Hematopoietic multipotent progenitor cell treated with erythropoietin and hydrocortisone succinate and interleukin-3 and kit ligand, for 17 days (in vitro differentiated cells): ENCODE measurements at places on chromosomes 5 and 9.

DNA sequence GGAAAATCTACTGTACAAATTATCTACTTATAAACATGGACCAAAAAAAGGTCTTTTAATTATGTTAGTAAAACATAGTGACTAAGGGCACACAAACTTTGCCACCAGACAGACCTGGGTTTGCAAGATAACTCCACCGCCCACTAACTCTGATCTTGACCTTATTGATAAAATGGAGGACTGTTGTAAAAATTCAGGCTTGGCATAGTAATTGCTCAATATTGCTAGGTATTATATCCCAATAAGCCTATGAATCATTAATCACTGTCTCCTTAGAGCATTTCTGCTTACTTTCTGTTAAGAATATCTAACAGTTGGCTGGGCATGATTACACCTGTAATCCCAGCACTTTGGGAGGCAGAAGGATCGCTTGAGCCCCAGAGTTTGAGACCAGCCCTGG lies 3.8 kb downstream of the C9orf40 start:
- peak; percentile 78 for DNase-seq

DNA sequence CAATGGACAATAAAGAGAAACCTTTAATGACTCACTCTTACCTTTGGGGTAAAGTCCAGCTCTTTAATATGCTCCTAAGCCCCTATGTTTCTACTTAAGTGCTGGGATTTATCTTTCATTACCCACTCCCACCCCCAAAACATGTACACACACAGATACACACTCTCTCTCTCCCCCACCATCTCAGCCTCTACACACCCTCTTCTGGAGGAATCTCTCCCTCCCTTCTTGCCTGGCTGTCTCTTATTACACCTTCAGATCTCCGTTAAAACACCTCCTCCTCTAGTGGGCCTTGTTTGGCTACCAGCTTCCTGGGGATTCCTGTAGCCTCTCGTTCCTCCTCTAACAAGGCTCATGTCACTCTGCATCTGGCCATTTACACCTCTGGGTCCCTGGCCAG lies 6.9 kb downstream of the GPRIN1 start:
- DNase-seq, result no peak

DNA sequence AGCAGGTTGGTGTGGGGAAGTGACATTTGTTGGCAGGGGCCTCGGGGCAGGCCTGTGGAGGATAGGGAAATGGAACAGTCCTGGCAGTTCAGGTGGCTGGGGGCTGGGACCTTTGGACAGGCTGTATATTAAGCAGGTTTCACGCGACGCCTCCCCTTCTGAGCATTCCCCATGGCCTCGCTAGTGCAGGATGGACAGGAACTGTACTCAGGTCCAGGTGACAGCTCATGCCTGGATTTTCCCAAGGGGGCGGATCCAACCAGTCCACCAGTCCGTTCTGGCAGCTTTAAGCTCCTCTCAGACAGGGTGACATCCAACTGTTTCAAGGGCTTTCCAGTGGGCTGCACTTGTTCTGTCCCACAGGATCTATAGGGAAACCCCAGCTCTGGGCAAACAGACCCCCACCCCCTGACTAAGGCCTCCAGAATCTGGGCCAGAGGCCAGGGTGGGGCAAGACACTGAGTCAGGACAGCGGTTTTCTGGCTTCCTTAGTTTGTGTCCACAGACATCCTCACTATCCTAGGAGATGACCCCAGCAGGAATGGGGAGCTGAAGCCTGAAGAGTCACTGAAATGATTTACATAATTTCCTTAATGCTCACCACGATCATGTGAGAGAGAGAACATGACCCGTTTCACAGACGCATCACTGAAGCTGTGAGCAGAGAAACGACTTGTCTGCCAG lies 20.9 kb downstream of the CSF2 start:
- DNase-seq, result no peak

GRCh38 chr9:36328798-36329411 lies 70.7 kb upstream of the GNE start:
- peak; percentile 81 for DNase-seq

DNA sequence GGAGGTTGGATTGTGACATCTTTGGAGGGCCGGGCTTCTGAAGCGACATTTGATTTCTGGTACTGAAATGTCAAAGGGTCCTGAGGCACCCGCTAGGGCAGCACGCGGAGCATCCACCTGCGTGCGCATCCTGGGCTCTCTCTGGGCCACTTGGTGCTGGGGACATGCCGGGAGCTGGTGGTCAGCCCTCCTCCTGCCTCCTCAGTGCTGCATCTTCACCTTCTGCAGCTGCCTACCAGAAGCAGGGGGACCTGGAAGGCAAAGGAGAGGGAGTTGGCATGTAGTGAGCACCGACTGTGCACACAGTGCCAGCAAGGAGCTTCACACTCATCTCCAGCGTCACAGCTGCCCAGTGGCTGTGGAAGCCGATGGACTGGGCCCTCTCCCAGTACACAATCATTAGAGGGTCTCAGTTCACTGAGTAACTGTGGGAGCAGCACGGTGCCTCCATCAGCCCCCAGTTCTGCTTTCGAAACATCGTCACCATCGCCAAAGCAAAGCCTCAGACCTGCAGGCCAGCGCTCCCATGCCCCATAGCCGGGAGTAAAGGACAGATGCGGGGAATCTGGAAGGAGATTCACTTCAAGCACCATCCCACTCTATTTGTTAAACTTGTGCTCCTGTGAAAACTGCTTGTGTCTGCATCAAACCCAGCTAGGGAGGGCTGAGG lies 138.4 kb downstream of the KCNIP1 start:
- DNase-seq, result no peak

GRCh38 chr9:92504881-92505280 lies 22.6 kb upstream of the ASPN start:
- DNase-seq, result no peak

DNA sequence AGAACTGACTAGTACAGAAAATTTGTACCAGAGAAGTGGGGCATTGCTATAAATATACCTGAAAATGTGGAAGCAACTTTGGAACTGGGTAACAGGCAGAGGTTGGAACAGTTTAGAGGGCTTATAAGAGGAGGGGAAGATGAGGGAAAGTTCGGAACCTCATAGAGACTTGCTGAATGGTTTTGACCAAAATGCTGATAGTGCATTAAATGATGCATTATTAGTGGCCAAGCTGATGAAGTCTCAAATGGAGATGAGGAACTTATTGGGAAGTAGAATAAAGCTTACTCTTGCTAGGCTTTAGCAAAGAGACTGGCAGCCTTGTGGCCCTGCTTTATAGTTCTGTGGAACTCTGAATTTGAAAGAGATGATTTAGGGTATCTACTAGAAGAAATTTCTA lies 189.8 kb downstream of the FGF10 start:
- no peak for DNase-seq

DNA sequence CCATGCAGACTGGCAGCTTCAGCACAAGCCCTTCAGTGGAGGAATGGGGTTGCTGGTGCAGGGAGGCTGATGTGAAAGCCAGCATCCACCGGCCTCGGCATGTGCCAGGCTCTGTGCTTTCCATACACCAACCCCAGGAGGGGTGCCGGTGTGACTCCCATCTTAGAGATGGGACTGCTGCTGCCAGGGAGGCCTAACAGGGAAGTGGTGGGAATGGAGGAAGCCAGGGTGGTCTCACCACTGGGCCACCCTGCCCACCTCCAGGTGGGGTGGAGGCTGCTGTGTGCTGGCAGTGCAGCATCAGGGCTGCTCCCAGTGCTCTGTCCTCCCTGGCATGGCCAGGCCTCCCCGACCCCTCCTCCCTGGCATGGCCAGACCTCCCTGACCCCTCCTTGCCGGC lies 32.8 kb upstream of the PITX1 start:
- DNase-seq, result no peak

DNA sequence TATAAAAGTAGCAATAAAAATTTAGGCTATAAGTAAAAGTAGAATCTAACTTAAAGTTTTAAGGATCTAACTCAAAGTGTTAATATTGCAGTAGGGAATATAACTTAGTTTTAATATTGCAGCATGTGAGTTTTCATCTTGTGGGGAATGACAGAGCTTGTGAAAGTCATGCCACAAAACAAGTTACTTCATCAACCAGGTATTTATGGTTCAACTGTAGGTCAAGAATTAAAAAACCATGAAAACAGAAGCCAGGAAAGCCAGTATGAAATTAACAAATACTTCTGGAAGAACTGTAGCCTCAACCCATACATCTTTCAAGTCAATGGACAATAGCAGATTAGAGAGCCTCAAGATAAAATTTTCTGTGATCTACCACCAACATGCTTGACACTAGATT lies 19.0 kb downstream of the HMGCS1 start:
- DNase-seq, result no peak

DNA sequence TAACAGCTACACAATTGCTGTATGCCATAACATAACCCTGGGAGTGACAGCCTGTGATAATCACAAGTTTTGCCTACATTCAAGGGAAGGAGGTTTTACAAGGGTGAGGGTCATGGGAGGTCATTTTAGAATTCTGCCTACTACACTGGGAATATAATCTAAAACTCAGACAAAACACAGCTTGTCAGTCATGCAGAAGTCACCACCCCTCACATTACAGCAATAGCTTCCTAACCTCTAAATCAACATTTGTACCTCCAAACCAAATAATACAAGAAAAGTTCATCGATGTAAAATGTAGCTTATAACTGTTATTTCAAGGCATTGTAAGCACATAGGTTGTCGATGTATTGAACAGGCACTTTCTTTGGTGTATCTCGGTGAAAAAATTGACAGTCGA lies 139.0 kb downstream of the FAM114A2 start:
- DNase-seq, result no peak

DNA sequence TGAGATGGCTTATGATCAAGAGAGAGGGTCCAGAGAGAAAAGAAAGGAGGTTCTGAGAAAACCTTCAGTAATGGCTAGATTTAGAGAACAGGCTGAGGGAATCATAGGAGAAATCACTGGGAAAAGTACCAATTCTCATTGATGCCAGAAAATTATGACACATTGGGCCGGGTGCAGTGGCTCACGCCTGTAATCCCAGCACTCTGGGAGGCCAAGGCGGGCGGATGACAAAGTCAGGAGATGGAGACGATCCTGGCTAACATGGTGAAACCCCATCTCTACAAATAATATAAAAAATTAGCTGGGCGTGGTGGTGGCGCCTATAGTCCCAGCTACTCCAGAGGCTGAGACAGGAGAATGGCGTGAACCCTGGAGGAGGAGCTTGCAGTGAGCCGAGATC lies 29.5 kb upstream of the PLIN2 start:
- DNase-seq, result no peak

DNA sequence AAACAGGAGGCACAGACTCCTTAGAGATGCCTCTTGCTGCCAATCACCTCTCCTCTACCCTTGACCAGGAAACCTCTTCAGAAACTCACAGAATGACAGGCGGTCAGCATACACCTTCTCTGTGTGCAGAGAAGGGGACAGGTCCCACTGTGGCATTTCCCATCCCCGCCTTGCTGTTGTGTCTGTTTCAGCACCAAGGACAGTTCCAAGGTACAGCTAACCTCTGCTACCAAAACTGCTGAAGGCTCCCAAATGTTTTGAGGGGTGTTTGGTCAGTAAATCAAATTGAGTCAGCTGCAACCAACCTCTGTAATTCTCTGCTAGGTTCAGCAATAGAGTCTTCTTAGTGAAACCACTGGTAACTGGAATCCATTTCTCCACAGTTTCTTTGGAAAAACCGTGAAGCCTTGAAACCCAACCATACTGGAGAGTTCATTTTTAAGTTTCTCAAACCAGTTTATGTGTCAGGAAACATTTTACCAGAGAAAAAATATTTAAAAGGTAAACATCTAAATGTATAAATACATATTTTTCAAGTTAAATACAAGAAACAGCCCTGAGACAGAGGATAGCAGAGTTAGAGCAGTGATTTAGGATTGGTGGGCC lies 122.0 kb downstream of the DRD1 start:
- DNase-seq, result no peak

DNA sequence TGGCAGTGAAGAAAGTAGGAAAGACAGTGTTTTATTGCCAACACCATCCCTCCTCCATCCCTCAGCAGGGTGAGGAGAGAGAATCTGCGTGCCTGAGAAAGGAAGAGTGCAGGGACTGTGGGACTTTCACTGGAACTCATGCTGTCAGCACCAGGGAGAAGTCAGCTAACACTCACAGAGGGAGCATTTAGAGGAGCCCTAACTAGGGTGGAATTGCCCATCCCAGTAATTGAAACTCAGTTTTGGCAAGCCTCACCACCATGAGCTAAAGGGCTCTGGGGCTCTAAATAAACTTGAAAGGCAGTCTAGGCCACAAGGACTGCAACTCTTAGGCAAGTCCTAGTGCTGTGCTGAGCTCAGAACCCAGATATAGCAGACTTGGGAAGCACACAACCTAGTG lies 622.3 kb downstream of the SEMA5A start:
- DNase-seq, result no peak

- DNase-seq, result no peak
Observed at GRCh38 chr5:127001621-127002296, 28.6 kb downstream of the MARCHF3 start.

DNA sequence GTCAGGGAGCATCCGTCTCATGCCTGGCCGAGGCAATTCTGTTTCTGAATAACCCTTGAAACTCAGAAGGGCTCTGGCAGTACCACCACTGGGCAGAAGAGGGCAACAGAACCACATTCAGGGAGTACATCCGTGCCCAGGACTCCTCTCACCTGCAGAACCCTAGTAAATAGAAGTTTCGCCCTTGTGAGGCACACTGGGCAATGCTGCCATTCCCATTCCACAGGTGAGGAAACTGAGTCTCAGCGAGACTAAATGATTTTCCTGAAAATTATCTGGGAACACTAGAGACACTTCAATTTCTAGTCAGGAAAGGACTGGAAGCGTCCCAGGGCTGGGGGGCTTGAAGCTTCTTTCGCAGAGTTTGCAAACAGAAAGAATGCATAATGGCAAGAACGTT lies 74.7 kb downstream of the FGF1 start:
- no peak for DNase-seq

GRCh38 chr5:113875096-113875495 lies 361.6 kb downstream of the YTHDC2 start:
- DNase-seq, result no peak

- DNase-seq, result no peak
Observed at GRCh38 chr5:41891066-41891707, 13.0 kb upstream of the RIMOC1 start.

- DNase-seq, result no peak
Observed at GRCh38 chr9:131837316-131837715, 97.4 kb upstream of the RAPGEF1 start.

GRCh38 chr5:136819526-136820302 lies 454.4 kb upstream of the TRPC7 start:
- DNase-seq, result no peak
